ENCODE measurements at places on chromosomes 3 and 15.
A peak's percentile ranks its signal among the peaks of the same experiment; 100 is the strongest.

GRCh38 chr15:70569091-70569713, 194.2 kb downstream of the UACA start:
- DNase-seq: peak; percentile 54

DNA sequence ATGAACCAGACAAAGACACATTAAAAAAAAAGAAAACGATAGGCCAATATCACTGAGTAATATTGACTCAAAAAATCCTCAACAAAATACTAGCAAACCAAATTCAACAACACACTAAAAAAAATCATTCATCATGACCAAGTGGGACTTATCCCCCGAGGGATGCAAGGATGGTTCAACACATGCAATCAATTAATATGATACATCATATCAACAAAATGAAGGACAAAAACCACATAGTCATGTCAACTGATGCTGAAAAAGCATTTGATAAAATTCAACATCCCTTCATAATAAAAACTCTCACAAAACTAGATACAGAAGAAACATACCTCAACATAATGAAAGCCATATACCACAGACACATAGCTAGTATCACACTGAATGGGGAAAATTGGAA, 41.8 kb upstream of the ANKRD28 start:
- DNase-seq: no peak

DNA sequence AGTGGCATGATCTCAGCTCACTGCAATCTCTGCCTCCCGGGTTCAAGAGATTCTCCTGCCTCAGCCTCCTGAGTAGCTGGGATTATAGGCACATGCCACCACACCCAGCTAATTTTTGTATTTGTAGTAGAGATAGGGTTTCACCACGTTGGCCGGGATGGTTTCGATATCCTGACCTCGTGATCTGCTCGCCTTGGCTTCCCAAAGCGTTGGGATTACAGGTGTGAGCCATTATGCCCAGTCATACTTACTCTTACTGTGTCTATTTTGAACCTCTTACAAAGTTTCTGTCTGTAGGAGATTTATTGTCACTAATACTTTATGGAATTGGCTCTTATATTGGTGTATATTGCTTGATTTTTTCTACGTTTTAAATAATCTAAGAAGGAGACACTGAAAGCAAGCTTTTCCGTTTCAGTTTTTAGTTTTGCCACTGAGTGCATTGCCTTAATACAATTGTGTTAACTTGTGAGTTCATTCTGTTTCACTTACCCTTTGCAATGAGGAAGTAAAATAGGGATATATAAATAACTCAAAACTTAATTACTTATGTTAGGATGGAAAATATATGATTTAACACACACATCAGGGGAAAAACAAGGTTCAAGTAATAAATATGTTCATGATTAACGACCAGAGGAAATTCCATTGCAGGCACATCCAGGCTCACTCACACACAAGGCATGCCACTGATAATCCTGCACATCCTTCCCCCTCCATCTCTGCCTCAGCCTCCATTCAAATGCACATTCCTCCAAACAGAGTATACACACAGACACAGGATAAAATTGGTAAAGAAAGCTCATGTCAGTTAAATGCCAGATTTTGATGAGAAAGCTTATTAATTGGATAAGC, 279.3 kb upstream of the RASGRP1 start:
- DNase-seq: no peak

DNA sequence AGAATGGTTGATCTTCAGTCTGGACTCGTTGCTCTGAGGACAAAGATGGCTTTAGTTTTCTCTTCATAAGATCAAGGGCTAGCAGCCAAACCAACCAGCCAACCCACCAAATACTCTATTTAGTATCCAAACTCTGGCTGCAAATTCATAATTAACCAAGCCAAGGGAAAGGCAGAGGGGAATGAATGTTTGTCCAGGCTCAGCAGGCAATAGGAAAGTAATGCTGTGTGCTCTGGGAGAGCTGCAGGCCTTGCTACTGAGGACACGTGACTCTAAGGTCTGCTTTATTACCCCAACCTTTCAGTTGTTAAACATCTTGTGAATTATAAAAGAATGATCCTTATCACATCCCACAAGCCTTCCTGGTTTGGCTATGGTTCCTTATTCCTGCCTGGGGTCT, 52.3 kb upstream of the GALNT15 start:
- no peak for DNase-seq

GRCh38 chr3:64163755-64164148, 61.5 kb downstream of the PRICKLE2 start:
- DNase-seq: peak; percentile 62

DNA sequence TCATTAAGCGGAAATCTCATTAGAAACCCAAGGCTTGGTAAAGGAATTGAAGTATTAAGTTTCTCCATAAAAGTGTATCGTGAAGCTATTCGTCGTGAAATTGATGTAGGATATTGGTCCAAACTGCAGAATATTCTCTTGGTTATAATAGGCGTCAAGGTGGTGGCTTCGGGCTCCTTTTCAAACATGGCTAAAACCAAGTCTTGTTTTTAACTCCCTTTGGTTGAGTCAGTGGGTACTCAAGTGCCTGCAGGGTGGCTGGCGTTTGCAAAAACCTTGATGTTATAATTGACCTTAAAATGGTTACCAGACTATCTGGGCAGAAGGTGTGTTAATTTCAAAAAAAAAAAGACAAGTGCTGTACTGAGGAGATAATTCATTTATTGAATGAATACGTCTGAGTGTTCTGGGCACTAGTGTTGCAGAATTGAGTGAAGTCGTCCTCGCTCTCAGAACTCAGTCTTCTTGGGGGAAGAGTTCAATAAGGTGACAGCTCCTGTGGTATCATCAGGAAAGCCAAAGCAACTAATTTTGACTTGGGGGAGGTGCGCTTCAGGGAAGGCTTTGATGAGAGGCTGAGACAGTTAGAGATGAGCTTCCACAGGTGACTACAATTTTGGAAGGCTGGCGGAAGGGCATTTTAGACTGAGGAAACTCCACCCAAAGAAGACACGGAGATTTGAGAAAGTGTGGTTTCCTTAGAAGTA, 1.5 kb downstream of the UBE2Q2 start:
- DNase-seq: no peak

GRCh38 chr3:32495609-32496008, 7.0 kb downstream of the CMTM6 start:
- no peak for DNase-seq

- DNase-seq: no peak
Measured at GRCh38 chr3:2765002-2765579, 345.1 kb downstream of the IL5RA start.

DNA sequence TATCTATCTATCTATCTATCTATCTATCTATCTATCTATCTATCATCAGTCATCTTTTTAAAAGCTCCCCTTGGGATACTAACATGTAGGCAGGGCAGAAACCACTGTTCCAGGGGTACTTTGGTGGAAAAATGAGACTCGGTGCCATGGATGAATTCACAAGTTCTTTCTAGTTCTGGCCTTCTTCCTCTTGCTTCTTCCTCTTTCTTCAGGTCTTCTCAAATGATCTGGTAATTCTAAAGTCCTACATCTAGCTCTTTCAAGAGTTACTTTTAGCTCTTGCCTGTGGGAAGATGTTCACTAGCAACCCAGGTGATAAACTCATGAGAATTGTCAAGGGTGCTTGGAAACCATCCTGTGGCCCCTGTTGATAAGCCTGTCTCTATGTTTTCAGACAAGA, 168.5 kb upstream of the TBC1D5 start:
- DNase-seq: no peak

- DNase-seq: no peak
Measured at GRCh38 chr15:89116404-89116803, 28.1 kb downstream of the ABHD2 start.

- no peak for DNase-seq
Measured at GRCh38 chr3:186284349-186284652, 77.7 kb downstream of the DGKG start.

- peak; percentile 55 for DNase-seq
Measured at GRCh38 chr15:90291679-90292356, 26.3 kb downstream of the NGRN start.

DNA sequence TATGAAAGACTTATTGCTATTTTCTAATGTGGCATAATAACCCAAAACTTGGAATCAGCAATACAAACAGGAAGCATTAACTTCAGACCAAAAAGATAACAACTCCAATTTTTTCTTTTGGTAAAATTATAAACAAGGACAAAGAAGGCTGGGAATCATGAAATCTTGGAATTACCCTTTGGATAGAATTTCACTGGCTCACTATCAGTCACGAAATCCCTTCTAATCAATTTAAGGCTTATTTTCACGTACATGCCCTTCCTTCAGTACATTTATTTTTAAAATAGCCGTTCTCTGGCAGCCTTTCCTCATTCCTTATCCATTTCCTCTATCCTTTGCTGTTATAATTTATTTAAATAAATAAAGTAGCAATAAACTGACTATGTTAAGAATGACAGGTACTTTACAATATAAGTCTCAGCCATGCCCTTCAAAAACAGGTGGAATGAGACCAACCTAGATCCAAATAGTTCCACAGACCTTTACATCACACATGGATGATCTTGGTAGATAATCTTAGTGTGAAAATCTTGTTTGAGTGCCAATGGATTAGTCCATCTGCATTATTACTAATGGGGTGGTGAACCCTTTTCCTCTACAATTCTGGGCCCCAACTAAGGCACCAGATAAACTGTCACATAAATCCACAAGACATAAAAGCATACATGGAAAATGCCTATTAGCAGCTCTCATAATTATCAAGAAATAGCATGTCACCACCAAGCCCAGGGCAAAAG, 38.9 kb downstream of the ABI3BP start:
- DNase-seq: no peak

DNA sequence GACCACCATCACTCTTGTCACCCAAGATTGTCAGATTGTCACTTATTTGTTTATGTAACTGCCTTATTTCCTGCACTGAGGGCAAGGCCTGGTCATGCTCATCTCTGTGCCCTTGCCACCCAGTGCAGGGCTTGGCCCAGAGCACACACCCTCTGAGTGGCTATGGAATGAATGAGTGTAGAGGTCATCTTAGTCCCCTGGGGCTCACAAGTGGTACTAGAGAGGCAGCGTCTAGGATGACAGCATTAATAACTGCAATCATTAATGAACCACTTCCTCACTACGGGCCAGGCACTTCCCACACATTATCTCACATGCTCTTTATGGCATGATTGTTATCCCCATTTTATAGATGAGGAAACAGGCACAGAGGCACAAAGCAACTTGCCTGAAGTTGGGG, 117.0 kb downstream of the SMAD6 start:
- peak; percentile 17 for DNase-seq

- DNase-seq: no peak
Measured at GRCh38 chr3:150746791-150747590, 16.0 kb downstream of the SIAH2 start.

- no peak for DNase-seq
Measured at GRCh38 chr3:14560110-14560509, 20.0 kb upstream of the GRIP2 start.

DNA sequence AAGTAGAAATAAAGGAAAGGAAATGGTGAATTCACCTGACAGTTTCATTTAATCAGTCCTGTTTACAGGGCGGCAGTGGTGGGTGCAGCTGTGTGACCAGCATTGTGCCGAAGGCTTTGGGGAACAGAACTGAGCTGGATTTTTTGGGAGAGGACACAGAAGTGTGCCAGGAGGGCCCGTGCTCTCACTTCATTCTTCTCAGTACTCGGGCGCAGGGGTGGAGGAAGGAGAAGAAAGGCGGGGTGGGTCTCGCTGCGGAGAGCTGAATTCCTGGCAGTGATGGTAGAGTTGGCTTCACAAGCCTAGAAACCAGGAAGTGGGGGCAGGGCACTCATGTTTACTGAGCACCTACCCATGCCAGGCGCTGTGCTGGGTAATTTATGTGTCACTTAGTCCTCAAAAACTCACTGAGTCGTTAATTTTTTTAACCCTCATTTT, 64.6 kb downstream of the CRTC3 start:
- DNase-seq: peak; percentile 81

GRCh38 chr15:90020021-90020735, 19.1 kb downstream of the ZNF710 start:
- DNase-seq: no peak

GRCh38 chr15:86089422-86089821, 9.8 kb downstream of the AGBL1 start:
- DNase-seq: no peak

DNA sequence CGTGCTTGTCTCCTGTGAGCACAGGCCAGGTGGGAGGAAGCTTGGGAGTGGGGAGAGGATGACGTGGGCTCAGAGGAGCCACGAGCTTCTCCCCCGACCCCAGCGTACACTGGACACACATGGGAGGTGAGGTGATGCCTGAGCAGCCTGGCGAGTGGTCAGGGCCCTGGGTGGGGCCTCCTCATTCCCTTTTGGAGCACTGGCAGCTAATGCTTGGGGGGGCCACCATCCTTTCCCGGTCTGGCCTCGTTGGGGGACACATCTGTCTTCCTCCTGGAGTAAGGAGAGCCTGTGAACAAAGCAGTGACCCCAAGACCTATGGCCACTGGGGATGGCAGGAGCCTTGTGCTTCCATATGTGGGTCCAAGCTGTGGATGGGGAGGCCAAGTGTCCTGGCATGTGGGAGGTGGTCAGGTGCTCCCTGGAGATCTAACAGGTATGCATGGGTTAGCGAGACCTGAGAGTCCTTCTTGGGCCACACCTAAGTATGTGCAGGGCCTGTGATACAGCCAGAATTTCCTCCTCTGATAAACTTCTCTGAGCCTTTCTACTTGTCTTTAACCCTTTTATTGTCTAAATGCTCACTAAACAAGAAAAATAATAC, 9.5 kb downstream of the KLF13 start:
- DNase-seq: no peak

DNA sequence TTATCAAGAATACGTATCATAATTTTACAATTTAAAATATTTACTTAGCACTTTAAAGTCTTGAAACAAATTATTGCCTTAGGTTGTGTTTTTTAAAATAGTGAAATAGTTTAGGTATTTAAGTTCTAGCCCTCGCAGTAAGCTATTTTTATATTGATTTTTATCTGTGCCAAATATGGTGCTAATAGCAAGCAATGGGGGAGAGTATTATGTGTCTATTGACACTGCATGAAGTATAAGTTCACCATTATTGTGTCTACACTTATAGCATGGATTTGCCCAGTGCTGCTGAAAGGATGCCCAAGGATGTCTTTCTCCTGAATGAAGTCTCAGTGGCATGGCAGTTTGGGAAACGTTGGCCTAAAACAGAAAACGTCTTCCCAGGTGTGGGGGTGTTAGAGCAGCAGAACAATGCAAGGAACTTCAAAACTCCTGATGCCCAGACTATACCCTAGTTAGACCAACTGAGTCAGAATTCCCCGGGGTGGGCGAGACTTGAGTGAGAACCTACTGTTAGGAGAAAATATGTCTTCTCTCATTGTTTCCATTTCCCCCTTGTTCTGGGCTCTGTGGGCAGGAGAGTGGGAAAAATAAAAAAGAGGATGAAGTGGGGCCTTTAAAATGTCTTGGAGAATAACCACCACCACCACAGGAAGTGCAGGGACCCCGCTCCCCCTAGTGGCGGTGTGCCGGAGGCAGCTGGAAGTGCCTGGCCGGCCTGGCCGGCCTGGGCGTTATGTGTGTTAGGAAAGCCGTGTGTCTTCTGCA, 104.2 kb upstream of the SLC7A14 start:
- peak; percentile 40 for DNase-seq

DNA sequence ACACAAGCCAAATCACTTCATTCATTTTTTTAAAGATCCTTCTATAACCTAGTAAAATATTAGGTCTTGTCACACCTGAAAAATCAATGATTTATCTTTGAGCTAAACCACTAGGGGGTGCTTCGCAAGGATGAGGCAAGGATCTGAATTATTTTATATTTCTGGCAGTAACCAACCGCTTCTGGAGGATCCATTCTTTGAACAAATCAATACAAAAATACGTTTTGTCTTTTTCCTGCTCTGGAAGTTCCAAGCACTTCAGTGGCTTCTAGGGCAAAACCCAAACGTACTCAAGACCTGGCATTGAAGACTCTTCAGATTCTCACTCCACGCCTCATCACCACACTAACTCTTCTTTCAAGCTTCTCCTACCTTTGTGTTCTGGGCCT, 486 bp downstream of the LSG1 start:
- peak; percentile 66 for DNase-seq
